ENCODE measurements at places on chromosomes 4 and X.

GRCh38 chr4:128061566-128062536 lies 739 bp downstream of the LARP1B start:
- no peak for DNase-seq

GRCh38 chr4:113447769-113448168 lies 313.8 kb downstream of the CAMK2D start:
- no peak for DNase-seq

- no peak for DNase-seq
Measured at GRCh38 chr4:113945906-113946305, 33.5 kb downstream of the ARSJ start.

DNA sequence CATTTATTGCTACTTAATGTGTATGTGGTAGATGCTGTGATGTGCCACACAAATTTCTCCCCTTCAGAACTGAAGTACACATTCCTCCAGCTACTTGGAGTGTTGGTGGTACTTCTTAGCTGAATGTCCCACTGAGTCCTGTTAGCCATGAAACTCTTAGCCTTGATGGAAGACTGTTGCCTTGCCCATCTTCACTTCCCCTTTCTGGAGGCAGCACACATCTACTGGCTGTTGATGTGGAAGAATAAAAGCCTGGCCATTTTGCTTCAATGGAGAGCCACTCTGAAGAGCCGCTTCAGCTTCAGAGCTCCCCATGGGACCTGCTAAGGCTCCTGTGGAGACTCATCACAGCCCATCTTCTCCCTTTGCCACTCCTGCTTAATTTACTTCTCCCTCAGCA lies 157.7 kb upstream of the PITX2 start:
- DNase-seq, result no peak

GRCh38 chrX:9390121-9390520 lies 74.7 kb upstream of the TBL1X start:
- DNase-seq, result no peak

DNA sequence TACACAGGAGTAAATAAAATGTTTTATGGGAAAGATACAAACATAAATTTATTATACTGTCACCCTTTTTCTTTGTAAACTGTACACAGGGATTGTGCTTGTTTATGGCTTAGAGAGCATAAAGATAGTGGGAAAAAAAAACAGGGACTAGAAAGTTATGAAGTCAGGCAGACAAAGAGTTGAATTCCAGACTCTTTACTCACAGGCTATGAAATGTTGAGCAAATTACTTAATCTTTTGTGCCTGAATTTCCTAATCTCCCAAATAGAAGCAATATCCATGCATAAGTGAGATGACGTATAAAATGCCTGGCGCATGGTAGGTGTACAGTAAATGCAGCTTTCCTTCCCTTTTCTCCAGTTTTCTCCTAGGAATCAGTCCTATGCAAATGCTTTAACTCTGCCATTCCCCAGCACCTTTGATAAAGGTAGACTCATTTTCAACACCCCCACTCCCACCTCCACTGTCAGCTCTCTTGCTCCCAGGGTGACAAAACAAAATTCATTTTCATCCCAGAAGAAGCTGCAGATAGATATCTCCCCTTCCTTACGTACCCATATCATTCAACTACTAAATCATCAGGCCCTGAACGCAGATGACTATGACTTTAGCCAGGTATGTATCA lies 44.5 kb upstream of the BTC start:
- DNase-seq, result no peak

DNA sequence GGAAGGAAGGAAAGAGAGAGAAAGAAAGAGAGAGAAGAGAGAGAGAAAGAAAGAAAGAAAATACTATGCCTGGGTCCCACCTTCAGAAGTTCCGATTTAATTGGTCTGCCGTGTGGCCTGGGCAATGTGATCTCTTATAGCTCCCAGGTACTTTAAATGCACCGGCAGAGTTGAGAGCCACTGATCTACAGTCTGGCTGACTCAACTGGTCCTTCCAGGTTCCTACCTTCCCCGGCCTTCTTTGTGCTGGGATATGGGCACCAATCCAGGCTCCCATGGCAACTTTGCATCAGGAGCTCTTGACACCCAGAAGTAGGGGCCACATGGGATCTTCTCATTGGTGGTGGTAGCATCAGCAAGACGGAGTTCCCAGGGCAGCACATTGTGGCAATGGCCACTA lies 186.5 kb upstream of the ATP6AP2 start:
- no peak for DNase-seq

DNA sequence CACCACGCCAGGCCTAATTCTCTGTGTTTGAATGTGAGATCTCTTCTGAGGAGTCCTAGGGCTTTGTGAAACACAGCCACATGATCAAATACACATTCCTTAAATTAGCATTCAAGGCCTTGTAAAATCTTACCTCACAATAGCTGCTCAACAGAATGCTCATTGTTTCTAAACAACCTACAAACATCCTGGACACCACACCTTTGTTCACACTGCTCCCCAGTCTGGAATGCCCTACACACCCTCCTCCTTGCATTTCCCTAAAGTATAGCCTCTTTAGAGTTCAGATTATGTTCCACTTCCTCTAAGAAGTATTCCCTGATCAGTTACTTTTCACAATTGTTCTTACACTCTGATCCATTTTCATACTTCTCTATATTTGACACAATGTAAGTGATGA lies 110.6 kb downstream of the AGTR2 start:
- no peak for DNase-seq

Data from NCI-H460 (cell line).